HCEC 1CT (cell line): ENCODE measurements at places on chromosomes 2 and 18.
A peak's percentile ranks its signal among the peaks of the same experiment; 100 is the strongest.

- no peak for DNase-seq
These were observed 34.5 kb downstream of the ADCYAP1 start for GRCh38 chr18:939166-939565.

GRCh38 chr2:189177251-189177840, 2.2 kb downstream of the COL5A2 start:
- no peak for DNase-seq

DNA sequence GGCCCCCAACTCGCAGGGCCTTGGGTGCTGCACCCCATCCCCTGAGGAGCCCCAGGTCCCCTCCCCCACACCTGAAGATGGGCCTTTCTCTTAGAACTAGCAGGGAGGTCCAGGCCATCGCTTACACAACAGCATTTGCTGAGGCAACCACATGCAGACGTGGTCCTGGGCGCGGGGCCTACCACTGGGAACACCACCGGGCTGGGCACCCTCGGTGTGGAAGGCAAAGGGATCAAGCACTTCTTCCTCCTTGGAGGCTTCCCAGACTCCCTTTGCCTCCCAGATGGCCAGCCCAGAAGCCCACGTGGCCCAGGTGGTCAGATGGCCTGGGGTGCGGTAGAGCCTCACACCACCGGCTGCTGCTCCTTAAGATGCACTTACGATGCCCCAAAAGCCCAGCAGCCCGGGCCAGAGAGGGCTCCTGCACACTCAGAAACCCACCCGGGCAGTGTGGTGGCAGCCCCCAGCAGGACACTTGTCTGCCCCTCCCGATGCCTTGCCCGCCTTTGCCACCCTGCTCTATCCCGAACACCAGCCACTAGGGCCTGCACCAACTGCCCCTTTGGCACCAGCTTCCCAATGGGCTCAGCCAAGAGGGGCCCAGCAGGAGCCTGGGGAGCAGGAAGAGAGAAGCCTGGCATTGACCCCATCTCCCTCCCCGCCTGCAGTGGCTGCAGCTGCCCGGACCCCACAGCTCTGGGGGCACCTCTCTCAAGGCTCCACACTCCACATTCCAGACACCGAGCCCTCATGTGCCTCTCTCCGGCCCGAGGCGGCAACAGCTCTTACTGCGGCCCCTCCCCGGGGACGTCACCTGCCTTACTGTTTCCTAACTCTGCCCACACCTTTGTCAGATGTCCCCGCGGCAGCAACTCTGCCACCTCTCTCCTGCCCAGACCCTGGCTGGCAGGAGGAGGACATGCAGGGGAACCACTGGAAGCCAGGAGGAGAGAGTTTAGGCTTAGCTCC, 13.9 kb upstream of the MLPH start:
- no peak for DNase-seq

- DNase-seq, result no peak
These were observed 39.0 kb upstream of the SIX3 start for GRCh38 chr2:44902217-44903137.

- DNase-seq, result no peak
These were observed 55.5 kb downstream of the TBR1 start for GRCh38 chr2:161471631-161472030.

DNA sequence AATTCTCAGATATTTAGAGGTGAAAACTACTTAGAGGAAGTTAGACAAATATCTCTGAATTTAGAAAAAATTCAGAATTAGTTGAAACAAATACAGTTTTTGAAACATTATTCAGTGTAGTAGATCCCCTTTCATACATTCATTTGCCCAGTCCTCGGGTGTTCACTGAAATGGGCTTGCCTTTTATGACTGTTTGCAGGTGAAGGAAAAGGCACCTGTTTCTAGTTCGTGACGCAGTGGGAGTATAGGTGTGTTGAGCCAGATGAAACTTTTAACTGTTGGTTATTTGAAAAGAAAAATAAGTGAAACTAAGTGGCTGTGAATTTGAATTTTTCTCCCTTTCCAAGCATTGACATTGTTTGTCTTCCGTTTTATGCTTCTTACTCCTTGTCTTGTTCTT, 28.9 kb downstream of the TMEFF2 start:
- no peak for DNase-seq

- DNase-seq, result peak; percentile 13
These were observed 8.8 kb upstream of the POLI start for GRCh38 chr18:54260396-54261072.

- peak; percentile 39 for DNase-seq
These were observed 132.0 kb downstream of the GALNT1 start for GRCh38 chr18:35713545-35713944.

DNA sequence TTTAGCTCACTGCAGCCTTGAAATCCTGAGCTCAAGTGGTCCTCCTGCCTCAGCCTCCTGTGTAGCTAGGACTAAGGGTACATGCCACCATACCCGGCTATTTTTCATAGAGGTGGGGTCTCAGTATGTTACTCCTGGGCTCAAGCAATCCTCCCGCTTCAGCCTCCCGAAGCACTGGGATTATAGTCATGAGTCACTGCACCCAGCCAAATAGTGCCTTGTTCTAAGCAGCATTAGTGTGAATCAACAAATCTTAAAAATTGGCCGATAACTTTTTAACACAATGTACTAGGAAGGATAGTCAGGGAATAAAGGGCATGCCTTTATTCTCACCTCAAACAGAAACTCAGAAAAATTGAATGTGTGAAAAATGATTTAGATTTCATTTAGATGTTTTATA, 51.6 kb downstream of the XRCC5 start:
- no peak for DNase-seq

DNA sequence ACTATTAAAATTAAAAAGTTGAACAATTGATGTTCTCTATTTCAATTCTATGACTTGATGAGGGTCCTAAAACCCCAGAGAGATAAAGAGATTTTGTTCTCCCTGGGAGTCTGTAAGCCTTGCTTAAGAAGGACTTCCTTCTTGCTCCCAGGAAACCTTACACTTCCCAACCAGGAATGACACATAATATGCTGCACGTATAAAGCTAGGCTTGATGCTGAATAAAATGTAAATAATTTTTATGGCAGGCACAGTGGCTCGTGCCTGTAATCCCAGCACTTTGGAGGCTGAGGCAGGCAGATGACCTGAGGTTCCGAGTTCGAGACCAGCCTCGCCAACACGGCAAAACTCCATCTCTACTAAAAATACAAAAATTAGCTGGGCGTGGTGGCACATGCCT, 27.8 kb downstream of the SPIRE1 start:
- DNase-seq, result peak; percentile 71

- peak; percentile 97 for DNase-seq
These were observed 100.7 kb upstream of the MCFD2 start for GRCh38 chr2:47016172-47016913.

DNA sequence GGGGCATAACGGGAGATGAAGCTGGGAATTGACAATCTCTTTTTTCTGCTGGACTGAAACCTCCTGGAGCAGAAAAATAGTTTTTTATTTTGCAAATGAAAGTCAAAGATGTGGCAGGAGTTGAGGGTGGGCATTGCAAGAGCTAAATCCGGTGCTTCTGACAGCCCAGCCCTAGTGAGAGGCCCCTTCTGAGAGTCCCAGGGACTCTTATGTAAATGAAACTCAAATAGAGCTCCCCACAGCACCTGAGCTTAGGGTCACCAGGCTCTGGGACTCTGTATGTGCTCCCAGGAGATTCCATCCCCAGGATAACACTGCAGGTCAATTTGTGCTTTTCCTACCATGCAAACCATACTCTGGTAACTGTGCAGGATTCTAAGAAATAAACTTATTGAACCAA, 192.8 kb downstream of the ANKRD30B start:
- DNase-seq, result no peak

DNA sequence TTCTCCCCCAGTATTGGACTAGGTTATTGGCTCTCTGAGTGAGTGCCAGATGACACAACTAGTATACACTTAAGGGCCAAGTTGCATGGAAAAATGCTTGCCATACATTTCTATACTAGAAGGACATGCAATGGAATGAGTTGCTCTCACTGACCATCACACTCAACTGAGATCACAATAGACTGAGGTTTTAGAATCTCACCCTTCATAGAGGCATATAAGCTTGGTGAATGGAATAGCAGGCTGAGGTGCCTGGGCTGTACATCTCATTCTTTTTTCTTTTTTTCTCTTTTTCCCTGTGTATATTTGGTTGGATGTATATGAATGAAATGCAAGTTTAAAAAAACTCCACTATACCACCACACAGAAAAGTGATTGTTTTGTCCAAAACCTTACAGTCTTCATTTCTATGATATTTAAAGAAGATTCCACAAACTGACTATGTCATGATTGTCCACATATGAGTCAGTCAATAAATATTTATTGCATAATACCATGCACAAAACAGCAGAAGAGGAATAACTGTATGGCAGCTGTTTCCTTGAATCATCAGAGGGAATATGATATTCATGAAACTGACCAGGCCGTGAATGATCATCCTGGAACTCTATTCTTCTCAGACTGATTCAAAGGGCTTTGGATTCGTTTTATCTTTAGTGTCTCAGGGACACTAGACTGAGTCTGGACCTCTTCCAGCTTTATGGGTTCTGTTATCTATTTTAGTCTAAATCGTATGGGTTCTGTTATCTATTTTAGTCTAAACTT, 122.6 kb upstream of the STK17B start:
- DNase-seq, result peak; percentile 95

DNA sequence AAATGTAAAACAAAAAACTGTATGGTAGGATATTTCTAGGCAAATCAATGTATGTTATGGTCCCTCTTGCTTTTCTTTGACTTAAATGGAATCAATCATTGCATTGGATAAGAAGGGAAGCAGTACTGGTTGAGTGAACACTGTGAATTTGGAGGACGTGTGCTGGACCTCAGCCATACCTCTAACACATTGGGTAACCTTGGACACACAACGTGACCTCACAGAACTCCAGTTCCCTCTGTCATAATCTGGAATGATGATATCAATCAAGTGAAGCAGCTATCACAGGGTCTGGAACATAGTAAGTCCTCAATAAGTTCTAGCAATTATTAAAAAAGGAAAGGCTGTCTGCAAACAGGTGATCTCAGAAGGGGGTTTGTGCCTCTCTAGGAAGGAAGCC, 474.9 kb upstream of the TCF4 start:
- DNase-seq, result no peak

GRCh38 chr2:161353543-161353942, 45.3 kb downstream of the PSMD14 start:
- DNase-seq, result no peak

GRCh38 chr2:17850151-17850550, 28.3 kb upstream of the KCNS3 start:
- no peak for DNase-seq

DNA sequence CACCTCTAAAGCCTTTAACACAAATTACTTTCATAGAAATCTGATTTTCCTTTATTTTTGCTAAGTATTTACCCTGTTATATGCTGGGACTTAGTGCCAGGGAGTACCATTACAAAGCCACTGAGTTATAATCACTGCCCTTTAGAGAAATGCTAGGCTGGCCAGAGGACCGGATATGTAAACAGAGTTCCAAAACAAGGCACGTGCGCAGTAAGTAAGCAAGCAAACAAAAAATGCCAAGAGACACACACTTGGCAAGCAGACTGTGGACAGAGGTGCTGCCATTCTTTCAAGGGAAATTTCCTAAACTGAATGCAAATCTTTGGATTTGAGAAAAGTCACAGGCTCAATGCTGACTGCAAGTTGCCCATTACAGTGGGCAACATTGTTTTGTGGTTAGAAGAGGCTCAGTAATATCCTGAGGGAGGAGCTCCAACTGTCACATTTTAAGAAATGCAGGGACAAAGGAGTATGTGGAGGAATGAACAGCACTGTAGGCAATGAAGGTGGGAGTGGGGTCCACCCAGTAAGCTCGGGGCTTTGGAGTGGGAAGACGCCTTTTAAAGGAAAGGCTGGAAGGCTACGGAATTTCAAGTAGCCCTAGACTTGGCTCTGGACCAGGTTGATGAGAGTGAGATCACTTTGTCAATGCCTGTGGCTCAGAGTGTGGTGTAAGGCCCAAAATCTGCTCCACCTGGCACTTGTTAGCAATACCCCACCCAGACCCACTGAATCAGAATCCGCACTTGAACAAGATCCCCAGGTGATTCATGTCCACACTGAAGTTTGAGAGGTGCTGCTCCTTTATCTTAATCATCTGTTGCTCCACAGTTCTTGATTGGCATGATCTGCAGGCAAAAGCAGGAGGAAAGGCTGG, 2.1 kb upstream of the PARD6G start:
- DNase-seq, result no peak

GRCh38 chr2:181255651-181256050, 201.5 kb upstream of the ITGA4 start:
- DNase-seq, result no peak

DNA sequence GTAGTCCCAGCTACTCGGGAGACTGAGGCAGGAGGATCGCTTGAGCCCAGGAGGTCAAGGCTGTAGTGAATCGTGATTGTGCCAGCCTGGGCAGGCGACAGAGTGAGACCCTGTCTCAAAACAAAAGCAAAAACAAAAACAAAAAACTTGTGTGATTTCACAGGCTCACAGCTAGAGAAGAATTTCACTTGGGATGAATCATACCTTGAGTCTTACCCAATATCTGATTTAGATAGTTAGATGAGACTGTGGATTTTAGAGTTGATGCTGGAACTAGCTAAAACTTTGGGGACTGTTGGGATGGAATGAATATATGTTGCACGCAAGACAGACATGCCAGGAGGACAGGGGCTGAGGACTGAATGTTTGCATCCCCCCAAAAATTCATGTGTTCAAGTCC, 4.4 kb downstream of the ANKRD29 start:
- DNase-seq, result peak; percentile 39

DNA sequence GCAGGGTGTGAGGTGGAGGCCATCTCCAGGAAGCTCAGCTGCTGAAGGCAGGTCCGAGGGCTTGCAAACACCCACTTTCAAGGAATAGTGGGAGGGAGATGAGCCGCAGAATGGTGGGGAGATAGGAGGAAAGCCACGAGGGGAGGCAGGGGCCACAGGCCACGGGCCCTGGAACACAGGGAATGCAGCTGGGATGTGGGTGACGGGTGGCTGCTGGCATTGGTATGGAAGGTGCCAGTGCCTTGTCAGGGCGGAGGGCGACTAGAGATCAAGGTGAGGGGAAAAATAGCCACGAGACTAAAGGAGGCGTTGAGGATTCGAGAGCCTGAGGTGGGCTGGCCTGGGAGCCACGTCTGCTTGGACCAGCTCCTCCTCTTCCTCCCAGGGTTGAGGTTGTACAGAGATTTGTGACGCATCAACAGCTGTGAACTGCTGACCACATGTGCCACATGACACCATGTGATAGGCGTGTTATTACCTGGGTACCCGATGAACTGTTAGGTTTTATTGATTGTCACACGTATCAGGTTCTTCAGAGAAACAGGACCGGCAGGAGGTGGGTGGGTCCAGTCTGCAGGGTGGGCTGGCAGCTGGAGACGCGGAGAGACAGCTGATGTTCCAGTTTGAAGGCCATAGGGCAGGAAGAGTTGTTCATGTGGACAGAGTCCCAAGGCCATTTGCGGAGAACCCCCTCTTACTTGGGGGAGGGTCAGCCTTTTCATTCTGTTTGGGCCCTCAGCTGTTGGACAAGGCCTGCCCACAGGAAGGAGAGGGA, 9.9 kb downstream of the IMPA2 start:
- no peak for DNase-seq

DNA sequence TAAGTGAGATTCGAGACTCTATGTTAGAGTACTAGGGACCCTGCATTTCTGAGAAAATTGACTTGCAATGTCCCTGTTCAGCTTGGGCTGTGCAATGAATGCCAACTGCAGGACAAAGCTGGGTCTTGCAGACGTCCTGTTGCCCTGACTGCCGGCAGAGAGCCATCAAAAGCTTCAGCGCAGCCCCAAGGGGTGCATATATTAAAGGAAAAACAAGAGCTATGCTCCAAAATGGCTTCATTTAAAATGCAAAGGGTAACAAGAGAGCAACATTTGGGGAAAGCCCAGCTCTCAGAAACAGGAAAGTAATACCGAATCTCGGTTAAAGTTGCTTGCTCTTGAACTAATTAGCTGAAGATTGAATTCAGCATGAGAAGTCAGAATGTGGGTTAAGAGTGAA, 110.9 kb upstream of the PNPT1 start:
- no peak for DNase-seq
